AML-193 (cell line): ENCODE measurements at places on chromosomes 4 and X.

DNA sequence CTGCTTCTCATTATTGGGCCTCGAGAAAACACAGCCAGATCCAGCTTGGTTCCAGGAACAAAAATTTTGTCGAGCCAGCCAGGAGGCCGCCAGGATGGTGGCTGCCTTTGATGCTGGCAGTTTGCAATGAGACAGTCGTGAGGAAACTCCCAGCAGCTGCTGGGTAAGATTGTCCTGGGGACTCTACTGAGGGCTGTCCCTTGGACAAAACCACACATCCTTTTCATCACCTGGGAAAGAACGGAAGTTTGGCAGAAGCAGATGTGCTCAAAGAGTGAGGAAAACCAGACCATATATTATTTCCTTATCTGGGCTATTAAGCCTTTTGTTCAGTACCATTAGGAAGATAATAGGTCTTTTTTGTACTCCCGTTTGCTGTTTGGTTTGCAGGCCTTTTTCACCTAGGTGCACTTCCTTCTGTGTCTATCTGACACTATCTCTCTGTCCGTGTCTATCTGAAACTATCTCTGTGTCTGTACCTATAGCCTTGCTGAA is 13.4 kb upstream of the PAPSS1 start:
- DNase-seq, result no peak

GRCh38 chr4:40256329-40256728 is 59.5 kb downstream of the RHOH start:
- no peak for DNase-seq

GRCh38 chr4:66539745-66540144 is 869.5 kb upstream of the EPHA5 start:
- no peak for DNase-seq

DNA sequence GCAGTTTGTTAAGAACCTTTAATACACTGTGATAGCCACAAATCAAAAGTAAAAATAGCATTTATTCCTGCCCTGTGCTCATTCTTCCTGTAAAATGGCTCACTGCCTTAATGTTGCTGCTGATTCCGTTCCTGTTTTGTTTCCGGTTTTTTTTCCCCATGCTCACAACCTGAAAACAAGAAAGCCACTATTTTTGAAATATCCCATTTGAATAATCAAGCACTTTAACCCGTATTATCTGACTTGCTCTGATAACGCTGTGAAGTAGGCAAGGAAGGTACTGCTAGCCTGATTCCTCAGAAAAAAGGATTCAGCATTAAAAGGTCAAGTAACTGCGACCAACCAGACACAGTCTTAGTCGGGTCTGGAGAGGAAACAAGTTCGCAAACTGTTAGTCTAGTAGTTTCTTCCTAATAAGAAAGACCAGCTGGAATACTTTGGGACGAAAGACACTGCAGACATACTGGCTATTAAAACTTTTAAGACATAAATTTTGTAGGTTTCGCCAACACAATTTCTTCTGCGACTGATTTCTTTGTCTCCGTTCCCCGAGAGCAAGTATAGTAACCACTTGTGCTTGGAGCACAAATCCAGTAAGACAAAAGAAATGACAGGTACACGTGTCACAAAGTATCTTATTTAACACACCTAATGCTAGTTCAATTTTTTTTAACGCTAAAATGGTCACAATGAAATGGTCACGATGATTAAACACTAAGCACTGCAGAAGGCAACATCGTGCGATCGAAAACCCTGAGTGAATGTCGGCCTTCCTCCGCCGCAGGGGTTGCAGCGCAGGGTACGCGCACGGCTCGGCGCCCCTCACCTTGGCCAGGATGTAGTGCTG is 802 bp downstream of the COX18 start:
- peak; percentile 43 for DNase-seq

GRCh38 chr4:53453385-53453784 is 75.9 kb downstream of the FIP1L1 start:
- DNase-seq, result no peak

GRCh38 chr4:125338814-125339213 is 24.1 kb downstream of the FAT4 start:
- no peak for DNase-seq

DNA sequence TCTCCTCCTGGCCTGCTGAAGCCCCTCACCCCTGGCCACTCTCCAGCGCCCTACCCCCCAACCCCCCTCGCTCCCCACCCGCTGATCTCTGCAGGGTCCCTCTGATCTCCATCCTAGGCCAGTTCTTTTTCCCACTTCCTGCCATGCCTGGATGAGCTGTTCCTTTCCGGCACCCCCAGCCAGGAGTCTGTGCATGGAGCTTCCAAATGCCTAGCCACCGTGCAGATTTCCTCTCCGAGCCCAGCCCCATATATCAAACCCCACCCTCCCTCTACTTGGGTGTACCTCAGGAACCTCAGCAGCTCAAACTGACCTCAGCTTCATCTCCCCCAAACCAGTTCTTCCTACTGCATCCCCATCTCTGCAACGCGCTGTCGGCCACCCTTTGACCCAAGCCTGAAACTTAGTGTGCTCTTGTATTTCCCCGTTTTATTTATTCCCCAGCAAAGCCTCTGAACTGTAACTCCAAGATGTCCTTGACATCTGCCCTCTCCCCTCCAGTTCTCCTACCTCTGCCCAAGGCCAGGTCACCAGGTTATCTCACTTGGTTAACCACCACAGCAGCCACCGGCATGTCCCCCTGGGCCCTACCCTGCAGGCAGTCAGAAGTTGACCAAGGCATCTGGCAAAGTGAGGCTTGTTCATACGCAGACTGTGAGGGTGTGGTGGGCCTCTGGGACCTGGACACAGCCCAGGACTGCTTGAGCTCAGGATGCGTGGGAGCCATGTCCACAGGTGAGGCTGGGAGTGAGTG is 194.9 kb upstream of the PSAPL1 start:
- no peak for DNase-seq

DNA sequence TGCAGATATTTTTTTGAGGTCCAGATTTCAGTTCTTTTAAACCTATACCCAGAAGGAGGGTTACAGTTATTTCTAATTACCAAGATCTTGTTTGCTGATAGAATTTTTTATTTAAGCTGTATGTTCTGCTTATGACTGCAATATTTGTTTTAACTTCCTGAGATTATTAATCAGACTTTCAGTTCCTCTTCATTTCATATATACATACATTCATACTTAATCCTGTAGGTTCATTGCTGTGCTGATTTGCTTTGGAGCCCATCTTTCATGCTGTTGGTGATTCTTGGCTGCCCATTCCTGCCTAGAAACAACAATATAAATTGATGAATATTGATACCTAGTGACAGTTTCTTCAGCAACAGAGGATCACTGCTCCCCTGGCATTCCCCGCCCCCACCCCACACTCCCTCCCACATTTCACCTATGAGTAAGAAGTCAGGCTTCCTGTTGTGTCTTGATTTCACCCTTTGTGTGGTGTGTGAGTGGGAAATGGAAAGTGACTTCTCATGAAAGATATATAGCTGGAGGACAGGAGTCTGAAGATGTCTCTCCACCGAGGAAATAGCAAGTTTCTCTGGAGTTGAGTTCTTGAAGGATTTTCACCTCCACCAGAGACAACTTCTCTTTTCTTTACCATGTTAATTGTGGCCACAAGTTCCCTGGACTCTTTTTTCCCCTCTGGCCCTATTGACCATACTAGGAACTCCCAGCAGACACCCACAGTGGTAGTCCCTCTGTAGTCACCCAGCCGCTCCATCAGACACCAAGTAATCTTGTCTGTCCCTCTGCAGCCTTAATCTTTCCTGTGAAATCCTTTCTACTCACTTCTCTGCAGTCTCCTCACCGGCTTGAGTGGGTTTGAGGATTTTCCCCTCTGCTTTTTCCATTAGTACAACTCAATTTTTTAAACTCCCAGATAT is 118.4 kb downstream of the ASB9 start:
- DNase-seq, result no peak

GRCh38 chrX:140510306-140510676 is 5.4 kb upstream of the SOX3 start:
- no peak for DNase-seq

DNA sequence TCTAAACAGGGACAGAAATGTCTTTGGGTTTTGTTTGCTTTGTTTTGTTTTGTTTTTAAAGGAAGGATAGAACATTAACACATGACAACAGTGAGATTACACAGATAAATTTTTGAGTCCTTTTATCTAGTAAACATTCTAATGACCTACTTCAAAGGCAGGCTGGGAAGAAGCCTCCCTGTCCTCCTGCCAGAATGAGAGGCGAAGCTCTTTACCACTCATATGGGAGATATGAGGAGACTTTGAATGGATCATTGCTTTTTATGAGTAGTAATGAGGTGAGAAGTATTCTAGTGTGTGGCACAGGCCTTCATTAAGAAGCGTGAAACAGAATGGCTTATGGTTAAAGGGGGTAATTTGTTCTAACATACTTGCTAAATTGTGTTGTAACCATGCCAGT is 172.0 kb downstream of the FBXO8 start:
- DNase-seq, result no peak

- DNase-seq, result no peak
Measured at GRCh38 chrX:361231-362145, 25.2 kb downstream of the PPP2R3B start.
